GF-D8 (cell line): ENCODE measurements at places on chromosomes 7 and 10.

GRCh38 chr10:132363921-132364593 is 32.1 kb downstream of the LRRC27 start:
- DNase-seq, result no peak

- no peak for DNase-seq
These were observed 69.0 kb downstream of the DKK1 start for GRCh38 chr10:52383088-52383487.

GRCh38 chr10:75926763-75927162 is 495.3 kb downstream of the LRMDA start:
- DNase-seq, result no peak

GRCh38 chr7:26356929-26357798 is 65.5 kb downstream of the SNX10 start:
- DNase-seq, result no peak

DNA sequence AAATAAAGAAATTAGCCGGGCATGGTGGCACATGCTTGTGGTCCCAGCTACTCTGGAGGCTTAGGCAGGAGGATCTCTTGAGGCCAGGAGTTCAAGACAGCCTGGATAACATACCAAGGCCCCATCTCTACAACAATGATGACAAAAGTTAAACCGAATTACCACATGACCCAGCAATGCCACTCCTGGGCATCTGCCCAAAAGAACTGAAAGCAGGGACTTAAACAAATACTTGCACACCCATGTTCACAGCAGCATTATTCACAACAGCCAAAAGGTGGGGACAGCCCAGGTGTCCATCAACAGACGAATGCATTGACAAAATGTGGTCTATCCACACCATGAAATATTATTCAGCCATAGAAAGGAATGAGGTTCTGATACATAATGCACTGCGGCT is 83.9 kb downstream of the HIP1 start:
- DNase-seq, result no peak

- no peak for DNase-seq
These were observed 146.2 kb downstream of the GLI3 start for GRCh38 chr7:42090806-42091205.

GRCh38 chr10:70564901-70565351 is 37.6 kb downstream of the PRF1 start:
- DNase-seq, result no peak

DNA sequence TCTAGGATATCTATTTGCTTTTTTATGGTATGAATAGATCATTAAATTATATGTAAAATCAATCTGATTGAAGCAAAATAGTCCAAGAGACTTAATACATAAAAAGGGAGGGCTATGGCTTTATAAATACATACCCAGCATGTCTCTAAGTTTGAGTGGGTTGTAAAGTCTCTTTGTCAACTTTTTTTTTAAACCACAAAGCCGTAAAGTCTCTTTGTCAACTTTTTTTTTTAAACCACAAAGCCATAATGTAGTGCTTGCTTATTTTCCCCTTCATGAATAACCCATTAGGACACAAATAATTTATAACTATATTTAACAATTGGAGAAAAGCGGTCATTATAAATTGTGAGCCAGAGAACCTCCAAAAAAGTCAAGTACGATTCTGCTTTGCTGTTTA is 5.7 kb downstream of the HECTD2 start:
- no peak for DNase-seq

- no peak for DNase-seq
These were observed 103.0 kb downstream of the CNOT4 start for GRCh38 chr7:135406918-135407317.

DNA sequence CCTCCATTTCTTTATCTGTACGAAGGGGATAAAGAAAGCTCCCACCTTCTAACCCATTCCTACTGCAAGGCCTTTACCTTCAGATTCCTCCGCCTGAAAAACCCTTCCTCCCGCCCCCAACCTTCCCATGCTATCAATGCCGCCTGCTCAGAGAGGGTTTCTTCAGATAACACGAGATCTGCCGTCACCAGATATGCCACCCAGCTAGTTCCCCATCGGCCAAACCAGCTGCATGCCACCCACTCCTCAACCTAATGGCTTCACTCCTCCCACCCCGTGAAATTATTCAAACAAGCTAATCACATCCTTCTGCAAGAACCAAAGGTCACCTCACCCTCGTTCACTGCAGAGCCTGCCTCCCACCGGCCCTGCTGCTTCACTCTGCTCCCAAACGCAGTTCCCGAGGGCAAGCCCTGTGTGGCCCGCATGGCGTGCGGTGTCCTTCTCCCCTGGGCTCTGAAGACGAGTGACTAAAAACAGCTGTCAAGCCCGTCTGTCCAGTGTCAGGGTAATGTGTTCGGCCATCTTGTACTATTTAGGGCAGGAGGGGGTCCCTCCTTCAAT is 46.8 kb upstream of the TMEM213 start:
- no peak for DNase-seq

DNA sequence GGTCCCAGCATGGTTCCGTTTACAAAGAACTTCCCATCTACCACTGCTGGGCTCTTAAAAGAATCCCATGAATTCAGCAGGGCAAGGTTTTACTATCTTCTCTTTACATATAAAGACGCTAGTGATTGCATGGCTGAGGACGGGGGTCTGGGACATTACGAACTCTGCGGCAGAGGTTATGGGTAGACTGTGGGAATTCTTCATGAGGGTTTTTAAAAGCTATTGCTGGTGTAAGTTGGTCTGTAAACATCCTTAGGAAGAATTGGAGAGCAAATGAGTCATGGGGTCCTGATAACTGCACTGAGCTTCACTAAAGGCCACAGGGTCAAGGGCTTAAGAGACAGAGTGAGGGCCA is 53.1 kb upstream of the TMEM72 start:
- DNase-seq, result no peak

GRCh38 chr7:22208799-22209198 is 148.2 kb downstream of the RAPGEF5 start:
- DNase-seq, result no peak

- DNase-seq, result no peak
These were observed 8.9 kb upstream of the EXOC6 start for GRCh38 chr10:92839191-92840085.

DNA sequence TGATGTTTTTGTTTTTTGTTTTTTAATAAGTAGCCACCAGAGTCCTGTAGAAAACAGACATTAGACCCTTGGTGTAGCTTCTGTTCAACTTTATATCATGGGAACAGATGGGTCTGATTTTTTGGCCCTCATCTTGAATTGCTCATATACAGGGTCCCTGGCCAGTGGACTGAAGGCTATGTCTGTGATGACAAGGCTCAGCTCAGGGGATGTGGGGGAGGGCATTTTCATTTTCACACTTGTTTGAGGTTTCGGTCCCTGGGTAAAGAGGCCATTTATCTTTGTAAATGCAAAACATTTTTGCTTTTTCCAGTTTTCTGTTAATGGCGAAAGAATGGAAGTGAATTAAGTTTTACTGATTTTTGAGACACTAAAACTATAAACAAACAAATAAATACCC is 257.6 kb upstream of the PHYHIPL start:
- no peak for DNase-seq

- no peak for DNase-seq
These were observed 27.2 kb downstream of the WDFY4 start for GRCh38 chr10:48711830-48712229.

GRCh38 chr7:134995239-134996096 is 9.2 kb downstream of the AGBL3 start:
- DNase-seq, result no peak

DNA sequence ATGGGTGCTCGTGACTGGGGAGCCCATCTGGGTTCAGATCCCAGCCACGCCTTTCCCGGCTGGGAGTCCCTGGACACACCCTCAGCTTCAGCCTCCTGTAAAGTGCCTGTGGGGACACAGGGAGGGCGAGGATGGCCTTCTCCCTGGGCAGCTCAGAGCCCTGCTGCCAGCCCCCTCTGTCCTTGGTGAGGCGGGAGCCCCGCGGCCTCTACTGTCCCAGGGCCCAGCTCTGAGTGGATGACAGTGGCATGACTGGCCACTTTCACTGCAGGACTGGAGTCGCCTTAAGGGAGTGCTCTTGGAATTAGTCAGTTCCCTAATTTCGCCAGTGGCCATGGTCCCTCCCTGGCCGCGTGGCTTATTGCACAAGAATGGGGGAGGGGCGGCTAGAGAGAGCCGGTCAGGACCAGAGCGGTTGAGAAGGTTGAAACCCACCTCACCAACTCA is 4.6 kb downstream of the BRI3 start:
- DNase-seq, result no peak

DNA sequence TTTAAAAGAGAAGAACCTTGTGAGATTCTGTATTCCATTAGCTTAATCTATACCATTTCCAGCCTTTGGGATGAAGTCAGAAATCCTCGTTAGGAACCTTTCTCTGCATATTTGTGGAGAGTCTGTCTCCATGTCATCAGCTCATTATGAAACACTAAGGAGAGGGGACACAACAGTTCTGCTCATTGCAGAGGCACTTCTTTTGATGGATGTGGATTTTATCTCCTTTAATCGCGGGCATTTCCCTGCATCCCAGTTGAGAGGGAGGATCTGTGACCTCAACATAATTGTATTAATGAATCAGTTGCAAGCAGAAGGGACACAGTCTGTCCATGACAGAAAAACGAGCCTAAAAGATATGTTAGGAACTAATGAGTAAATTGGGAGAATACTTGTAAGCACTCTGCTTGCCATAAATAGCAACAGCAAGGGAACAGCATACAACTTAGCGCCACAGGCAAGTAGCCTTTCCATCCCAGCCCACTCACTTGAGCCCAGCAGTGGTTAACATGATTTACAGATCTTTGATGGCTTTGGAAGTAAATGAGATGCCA is 37.9 kb downstream of the SORCS1 start:
- no peak for DNase-seq

DNA sequence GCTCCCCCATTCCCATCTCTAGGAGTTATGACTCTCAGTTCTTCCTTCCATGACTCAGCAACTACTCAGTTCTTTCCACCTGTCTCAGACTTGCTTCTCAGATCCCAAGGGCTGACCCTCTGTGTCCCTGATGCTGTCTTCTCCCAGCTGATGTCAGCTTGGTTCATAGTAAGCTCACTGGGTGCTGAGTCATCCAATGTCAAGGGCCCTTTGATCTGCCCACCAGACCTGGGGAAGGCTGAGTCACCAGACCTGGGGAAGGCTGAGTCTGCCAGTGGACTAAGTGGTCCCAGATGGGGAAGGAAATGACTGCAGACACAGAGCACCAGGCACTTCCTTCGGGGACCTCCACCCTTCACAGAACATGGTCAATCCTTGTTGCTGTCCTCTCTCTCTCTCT is 76.1 kb upstream of the ZEB1 start:
- DNase-seq, result no peak

GRCh38 chr7:55261386-55261770 is 103.8 kb upstream of the LANCL2 start:
- DNase-seq, result no peak

DNA sequence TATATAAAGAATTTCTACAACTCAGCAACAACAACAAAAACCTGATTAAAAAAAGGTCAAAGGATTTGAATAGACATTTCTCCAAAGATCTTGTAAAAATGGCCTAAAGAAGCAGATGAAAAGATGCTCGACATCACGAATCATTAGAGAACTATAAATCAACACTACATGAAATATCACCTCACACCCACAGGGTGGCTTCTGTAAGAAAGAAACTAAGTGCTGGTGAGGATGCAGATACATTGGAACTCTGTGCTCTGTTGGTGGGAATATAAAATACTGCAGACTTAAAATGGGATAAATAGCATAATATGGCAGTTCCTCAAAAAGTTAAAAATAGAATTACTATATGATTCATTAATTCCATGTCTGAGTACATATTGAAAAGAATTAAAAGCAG is 38.3 kb upstream of the CDCA7L start:
- no peak for DNase-seq

DNA sequence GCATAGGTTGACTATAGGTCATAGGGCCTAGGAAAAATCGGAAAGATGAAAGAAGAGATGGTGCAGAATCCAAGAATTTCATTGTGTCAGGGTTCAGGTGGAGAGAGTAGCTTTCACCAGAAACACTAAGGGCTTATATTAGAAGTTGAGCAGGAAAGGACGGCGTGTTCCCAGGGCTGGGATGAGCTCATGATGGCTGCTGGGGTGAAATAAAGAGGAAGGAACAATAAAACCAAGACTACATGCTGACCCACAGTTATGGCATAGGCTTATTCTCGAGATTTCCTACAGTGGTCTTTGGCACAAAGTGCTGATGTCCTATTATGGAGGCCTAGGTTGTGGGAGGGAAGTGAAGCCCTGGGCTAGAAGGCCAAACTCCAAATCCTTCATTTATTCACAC is 195.8 kb downstream of the PTEN start:
- no peak for DNase-seq

DNA sequence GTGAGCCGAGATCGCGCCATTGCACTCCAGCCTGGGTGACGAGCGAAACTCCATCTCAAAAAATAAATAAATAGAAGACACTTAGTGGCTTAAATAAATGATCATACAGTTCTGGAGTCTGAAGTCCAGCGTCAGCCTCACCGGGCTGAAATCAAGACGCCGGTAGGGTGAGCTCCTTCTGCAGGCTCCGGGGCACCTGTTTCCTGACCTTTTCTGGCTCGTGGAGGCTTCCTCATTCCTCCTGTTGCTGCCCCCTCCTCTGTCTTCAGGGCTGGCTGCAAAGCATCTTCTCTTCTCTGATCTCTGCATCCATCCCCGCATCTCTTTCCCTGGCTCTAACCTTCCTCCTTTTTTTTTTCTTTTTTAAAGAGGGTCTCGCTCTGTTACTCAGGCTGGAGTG is 32.8 kb downstream of the LIMK1 start:
- no peak for DNase-seq

- DNase-seq, result no peak
These were observed 128.4 kb upstream of the SMIM30 start for GRCh38 chr7:113246738-113247137.

DNA sequence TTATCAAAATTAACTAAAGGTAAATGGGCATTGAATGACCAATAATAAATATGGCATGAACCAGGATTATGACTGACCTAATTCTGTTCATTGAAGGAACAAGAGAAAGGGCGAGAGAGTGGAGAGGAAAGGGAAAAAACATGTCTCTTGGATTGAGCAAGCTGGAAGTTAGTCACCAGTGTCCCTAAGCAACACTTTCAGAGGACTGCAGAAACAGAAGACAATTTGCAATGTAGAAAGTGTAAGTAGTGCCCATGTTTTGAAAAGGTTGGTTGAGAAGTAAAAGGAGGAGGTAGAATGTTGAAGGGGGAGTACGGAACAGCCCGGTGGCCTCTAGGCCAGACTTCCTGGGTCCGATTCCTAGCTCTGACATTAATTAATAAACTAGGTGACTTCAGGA is 94.6 kb downstream of the FAS start:
- DNase-seq, result no peak
